Activated CD4-positive, CD25-positive, alpha-beta regulatory T cell (primary cell): ENCODE measurements at places on chromosomes 5 and 9.

DNA sequence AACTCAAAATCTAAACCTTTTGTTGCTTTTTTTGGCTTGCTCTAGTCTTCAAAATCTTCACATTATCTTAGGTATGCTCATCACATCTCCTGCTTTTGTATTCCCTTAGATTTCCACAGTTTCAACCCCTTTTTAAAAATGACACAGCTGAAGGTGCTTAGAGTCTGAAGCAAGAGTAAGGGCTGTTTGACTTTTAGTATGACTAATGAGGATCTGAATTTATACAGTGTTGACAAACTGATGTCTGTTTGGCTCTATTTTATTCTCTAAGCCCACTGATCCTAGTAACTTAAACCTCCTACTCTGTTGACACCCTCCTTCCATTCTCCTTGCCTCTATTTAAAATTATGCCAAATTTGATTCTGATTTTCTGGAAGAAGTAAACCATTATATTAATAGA, 200.1 kb downstream of the MCTP1 start:
- no peak for DNase-seq

GRCh38 chr5:43016217-43016779, 23.8 kb downstream of the ANXA2R start:
- no peak for DNase-seq

GRCh38 chr9:107219486-107220077, 63.5 kb upstream of the RAD23B start:
- DNase-seq: no peak

DNA sequence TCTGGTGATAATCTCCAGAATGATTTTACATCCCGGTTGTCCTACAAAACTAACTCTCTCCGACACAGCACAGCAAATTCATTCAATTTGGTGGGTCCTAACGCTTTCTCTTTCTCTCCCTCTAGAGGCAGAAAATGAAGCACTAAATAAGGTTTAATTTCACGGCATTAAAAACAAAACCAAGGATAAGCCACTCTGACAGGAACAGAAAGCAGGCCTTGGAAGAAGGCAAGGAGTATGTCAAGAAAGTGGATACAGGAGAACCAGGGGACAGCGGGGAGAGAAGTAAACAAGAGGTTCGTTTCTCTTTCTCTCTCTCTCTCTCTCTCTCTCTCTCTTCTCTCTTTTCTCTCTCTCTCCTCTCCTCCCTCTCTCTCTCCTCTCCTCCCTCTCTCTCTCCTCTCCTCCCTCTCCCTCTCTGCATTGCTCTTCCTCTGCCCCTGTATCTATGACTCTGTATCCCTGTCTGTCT, 49.8 kb downstream of the EBF1 start:
- no peak for DNase-seq

DNA sequence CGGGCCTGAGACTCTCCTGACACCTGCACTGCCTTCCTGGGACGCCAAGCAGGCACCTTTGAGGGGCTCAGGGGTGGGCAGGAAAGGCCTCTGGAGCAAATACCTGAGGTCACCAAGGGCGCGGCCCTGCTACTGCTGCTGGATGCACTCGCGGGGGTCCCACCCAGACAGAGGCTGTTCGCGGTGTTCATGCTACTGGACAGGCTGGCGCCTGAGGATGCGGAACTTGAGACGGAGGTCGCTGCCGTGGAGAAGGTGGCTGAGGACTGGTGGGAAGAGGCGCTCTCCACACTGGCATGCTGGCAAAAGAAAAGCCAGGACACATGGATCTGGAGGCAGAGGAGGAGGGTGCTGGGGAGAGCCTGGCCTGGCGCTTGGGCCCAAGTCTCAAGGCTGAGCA, 110.7 kb downstream of the UBE2R2 start:
- DNase-seq: no peak

GRCh38 chr5:148836272-148837250, 10.2 kb downstream of the ADRB2 start:
- DNase-seq: no peak

DNA sequence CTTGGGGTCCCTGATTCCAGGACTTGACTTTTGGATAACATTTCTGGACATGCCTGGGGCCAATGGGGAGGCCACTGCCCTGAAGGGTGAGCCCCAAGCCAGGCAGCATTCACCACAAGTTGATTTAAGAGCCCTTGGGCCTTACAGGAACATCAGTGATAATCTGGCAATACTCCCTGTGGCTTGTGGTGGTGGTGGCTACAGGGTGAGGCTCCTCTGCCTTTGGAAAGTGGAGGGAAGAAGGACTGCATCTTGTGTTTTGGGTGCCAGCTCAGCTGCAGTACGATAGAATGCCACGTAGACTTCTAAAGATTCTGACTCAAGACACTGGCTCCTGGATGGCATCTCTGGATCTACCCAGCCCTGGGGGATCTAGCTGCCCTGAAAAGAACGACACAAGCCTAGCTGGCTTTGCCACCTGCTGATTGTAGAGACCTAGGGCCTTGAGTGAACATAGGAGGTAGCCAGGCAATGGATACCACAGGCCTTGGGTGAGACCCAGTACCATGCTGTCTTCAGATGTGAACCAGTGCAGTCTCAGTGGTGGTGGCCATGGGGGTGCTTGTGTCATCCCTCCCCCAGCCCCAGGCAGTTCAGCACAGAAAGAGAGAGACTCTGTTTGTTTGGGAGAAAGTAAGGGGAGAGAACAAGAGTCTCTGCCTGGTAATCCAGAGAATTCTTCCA, 79.0 kb upstream of the DAP start:
- DNase-seq: no peak

DNA sequence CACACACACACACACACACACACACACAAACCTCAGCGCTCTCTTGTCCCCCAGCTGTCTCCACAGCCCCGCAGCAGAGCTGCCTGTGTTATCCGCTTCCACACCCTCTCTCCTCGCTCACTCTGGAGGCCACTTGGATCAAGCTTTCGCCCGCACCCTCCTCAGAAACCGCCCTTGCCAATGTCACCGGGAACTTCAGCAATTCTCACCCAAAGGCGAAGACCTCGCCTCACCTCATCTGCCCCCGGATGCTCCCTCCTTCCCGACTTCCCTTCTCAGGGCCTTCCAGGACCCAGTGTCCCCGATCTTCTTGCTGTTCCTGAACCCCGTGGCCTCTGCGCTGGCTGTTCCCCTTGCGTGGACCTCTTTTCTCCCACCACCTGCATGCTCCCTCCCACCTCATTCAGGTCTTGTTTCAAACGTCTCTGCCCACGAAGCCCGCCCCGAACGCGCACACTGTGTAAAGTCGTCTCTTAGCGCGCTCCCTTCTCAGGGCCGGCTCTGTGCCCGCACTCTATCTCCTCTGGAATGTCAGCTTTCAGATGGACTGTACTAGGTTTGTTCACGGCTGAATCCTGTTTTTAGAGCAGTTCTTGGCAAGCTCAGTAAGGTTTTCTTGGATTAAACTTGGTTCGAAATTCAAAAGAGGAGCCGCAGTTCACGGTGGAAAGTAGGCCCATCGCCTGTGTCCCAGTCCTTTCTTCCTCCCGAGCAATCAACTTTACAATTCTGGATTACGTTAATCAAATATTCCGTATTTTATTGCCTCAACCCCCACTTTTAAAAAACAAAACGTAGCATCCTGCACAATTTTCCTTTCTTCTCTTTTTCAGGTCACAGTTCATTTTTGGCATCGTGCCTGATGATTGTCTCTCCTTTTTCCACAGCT, 1.0 kb upstream of the TRIM7 start:
- DNase-seq: no peak

- no peak for DNase-seq
These were observed 2.0 kb downstream of the IER5L start for GRCh38 chr9:129175825-129176633.

DNA sequence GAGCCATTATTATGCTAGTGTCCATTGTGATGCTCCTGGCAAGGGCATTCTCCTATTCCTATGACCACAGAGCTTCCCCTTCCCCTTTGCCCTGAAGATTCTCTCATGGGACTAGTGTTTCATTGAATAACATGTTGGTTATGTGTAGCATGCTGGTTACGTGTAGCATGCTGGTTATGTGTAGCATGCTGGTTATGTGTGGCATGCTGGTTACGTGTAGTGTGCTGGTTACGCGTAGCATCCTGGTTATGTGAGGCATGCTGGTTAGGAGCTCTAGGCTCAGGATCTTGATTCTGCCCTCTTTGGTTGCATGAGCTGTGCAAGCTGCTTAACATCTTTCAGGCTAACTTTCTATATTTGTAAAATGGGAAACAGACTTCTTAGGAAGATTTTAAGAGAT, 46.5 kb upstream of the GPR151 start:
- no peak for DNase-seq

GRCh38 chr5:142816531-142817430, 46.6 kb downstream of the ARHGAP26 start:
- no peak for DNase-seq

DNA sequence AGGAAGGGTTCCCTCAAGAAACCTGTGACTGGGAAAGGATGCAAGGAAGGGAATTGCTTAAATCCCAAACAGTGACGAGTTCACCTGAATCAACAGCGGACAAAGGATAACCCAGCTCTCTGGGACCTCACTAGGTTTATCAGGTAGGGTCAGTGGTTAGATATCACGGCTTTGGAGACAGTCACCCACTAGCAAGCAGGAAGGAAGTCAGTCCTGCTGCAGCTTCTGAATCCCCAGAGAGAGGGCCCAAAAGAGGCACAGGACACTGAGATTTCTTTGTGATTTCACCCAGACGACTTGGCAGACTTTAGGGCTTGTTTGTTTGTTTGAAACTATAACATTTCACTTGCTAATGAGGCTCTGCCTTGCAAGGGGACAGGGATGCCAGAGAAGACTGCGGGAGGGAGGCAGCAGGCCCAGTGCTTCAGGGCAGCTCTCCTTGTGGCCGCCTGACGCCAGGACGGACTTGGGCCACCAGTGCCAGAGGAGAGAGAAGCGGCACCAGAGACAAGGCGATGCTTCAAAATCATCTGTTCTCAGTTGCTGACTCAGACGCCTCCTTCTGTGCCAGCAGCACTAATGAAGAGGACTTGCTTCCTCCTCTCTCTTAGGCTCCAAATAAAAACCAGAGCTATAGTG, 275.6 kb upstream of the SLC30A5 start:
- no peak for DNase-seq
